ENCODE measurements at places on chromosomes 13 and 19. TPM values are rescaled to one million over a fixed set of nuclear protein-coding genes. Genes with fewer than 3 reads are reported as not detected.
A peak's percentile ranks its signal among the peaks of the same experiment; 100 is the strongest.

DNA sequence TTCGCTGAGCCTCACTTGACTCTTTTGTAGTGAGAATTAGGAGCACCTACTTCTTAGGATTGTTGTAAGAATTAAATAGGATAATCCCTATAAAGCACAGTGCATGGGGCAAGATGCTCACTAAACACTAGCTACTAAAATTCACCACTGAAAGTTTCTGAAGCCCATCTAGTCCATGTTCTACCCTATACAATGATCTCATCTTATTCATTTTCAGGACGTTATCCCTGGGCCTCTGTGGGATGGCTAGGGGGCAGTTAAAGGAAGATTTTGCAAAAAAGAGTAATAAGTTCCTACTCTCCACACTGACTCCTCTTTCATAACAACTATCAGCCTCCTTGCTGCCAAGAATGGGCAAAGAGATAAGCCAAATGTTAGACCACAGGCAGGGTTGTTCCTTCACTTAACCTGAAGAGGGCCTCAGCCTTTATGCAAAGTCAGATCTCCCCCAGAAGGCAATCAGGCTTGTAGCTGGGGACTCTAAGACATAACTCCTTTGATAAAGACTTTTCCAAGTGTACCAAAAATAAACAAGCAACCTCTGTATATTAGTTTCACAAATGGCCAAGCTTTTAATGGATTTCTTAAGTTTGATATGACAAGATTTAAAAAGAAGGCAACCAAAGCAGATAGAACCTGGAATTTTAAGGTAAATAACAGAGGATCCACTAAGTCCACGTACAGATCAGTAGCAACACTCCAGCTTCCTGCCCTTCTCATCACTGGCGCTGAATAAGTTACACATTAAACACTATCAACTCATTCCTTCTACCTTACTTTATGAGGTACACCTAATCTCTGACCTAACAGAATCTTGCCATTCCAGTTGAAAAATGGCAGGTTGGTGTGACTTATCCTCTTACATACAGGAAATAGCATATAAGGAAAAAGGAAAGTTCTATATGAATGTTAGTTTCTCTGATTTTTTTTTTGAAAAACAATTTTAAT, 44.4 kb downstream of the ELF1 start:
- DNase-seq, result peak; percentile 41

GRCh38 chr13:51044023-51044665, 66.9 kb downstream of the C13orf42 start:
- no peak for DNase-seq

GRCh38 chr19:19083413-19084178, 19.8 kb downstream of the SLC25A42 start:
- no peak for DNase-seq

CYP2F1 gene
- total RNA-seq, result not detected

- DNase-seq, result no peak
Measured at GRCh38 chr13:93966267-93966936, 513.1 kb downstream of the DCT start.
